ENCODE measurements at places on chromosomes 6 and 20. TPM values are rescaled to one million over a fixed set of nuclear protein-coding genes. Genes with fewer than 3 reads are reported as not detected.

- no peaks in the 10 kb centered on the region for H3K27me3 ChIP-seq
- H3K4me1 ChIP-seq = no peaks in the 10 kb centered on the region
- DNase-seq = no peak
- no peaks in the 10 kb centered on the region for H3K36me3 ChIP-seq
- no peak overlapping the region for H3K27ac ChIP-seq
Observed at GRCh38 chr20:14951105-14951504, 613.7 kb upstream of the FLRT3 start.

DNA sequence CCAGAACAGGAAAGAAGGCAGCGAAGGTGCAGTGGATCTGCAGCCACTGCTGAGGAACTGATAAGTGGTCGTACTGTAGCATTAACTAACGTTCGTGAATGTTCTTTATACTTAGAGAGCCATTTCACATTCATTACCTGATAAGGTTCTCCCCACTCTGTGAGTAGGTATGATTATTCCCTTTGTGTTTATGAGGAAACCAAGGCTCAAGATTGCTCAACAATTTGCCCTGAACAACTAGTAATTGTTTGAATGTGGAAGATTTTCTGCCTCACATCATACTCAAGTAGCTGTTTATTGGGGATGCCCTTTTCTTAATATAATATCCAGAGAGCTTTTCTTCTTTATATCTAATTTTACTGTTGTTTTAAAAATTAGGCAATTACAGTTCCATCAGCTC lies 24.9 kb upstream of the ELOVL5 start:
- H3K4me1 ChIP-seq = no peaks in the 10 kb centered on the region
- DNase-seq = no peak
- H3K27me3 ChIP-seq = no peaks in the 10 kb centered on the region
- no peak overlapping the region for H3K27ac ChIP-seq

GRCh38 chr6:344816-345340 lies 46.7 kb upstream of the IRF4 start:
- DNase-seq = no peak
- no peak overlapping the region for H3K4me3 ChIP-seq
- no peaks in the 10 kb centered on the region for H3K27me3 ChIP-seq
- peaks cover 25% of the 10 kb centered on the region for H3K36me3 ChIP-seq
- peaks cover 29% of the 10 kb centered on the region for H3K4me1 ChIP-seq
- no peak overlapping the region for H3K27ac ChIP-seq

DNA sequence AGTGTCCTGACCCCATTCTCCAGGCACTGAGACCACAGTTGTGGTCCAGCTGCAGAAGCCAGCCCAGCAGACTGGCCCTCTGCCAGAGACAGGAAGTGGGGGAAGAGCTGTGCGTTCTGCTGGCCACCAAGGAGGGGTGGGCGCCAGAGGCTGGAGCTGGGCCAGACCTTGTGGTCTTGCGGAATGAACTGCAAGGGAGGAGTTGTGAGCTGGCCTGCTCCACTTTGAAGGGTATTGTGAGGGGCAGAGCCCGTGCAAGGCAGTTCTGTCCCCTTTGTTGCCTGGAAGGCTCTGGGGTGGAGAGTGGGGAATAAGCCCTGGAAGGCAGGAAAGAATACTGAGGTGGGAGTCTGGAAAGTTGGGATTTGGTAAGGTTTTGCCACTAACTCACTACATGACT lies 3.6 kb upstream of the MDFI start:
- no peaks in the 10 kb centered on the region for H3K36me3 ChIP-seq
- H3K27ac ChIP-seq = no peak overlapping the region
- no peak overlapping the region for H3K4me3 ChIP-seq
- no peak for DNase-seq

DNA sequence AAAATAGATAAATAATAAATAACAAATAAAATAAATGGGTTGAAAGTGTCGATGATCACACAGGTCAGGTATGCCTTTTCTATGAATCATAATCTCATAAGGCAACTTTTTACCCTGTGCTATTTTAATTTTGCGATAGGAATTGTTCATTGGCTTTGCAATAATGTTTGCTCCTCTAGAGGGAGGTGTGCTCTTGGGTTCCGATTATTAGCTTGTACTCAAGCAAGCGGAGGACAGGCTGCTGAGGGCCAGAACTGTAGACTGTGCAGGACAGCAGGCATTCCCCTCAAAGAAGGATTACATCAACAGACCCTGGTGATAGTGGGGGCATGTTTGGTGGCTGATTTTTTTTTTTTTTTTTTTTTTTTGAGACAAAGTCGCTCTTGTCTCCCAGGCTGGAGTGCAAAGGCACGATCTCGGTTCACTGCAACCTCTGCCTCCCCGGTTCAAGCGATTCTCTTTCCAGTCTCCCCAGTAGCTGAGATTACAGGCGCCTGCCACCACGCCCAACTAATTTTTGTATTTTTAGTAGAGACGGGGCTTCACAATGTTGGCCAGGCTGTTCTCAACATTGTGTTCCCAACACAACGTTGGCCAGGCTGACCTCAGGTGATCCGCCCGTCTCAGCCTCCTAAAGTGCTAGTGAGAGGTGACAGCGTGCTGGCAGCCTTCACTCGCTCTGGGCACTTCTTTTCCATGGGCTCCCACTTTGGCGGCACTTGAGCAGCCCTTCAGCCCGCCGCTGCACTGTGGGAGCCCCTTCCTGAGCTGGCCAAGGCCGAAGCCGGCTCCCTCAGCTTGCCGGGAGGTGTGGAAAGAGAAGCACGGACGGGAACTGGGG lies 35.6 kb downstream of the RIOK1 start:
- H3K27me3 ChIP-seq = no peaks in the 10 kb centered on the region
- no peaks in the 10 kb centered on the region for H3K4me1 ChIP-seq
- H3K4me3 ChIP-seq = no peak overlapping the region
- H3K36me3 ChIP-seq = no peaks in the 10 kb centered on the region
- H3K27ac ChIP-seq = no peak overlapping the region

DNA sequence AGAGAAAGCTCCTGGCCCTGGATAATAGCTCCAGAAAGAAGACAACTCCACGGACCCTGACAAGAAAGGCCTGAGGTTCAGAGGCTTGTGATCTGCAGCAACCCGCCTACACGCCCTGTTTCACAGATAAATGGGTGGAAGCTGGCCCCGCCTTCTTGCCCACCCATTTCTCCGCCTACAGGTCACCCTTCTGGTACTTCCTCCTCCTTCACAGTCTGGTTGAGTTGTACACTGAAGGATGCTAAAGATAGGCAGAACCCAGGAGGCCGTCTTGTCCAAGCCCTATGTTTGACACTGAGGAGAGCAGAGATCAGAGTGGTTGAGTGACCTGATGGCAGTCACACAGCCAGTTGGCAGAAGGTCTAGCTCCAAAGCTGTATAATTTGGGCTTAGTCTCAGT lies 34.2 kb upstream of the MDGA1 start:
- H3K27ac ChIP-seq = no peak overlapping the region
- peak; percentile 15 for DNase-seq
- peaks cover 4% of the 10 kb centered on the region for H3K27me3 ChIP-seq
- H3K36me3 ChIP-seq = no peaks in the 10 kb centered on the region
- no peak overlapping the region for H3K4me3 ChIP-seq
- peaks cover 4% of the 10 kb centered on the region for H3K4me1 ChIP-seq

GRCh38 chr6:157535340-157536222 lies 154.6 kb downstream of the ZDHHC14 start:
- H3K36me3 ChIP-seq = no peaks in the 10 kb centered on the region
- H3K4me1 ChIP-seq = peaks cover 27% of the 10 kb centered on the region
- H3K4me3 ChIP-seq = no peak overlapping the region
- H3K27me3 ChIP-seq = no peaks in the 10 kb centered on the region
- peak overlapping the region; percentile 77 for H3K27ac ChIP-seq

DNA sequence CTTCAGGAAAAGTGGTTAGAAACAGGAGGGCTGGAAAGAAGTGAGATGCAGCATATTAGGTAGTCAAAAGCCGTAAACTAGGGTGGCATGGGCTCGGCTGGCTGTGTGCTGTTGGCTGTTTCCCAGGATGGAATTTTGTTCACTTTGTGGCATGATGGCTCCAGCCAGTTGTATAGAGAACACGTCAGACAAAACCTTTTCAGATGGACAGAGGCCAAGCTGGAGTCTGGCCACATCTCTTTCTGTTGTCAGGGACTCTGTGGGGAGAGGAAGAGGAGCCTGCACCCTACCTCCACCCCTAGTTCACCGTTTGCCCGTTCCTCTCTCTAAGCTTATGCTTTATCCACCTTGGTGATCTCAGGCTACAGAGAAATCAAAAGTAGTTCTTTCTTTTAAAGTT lies 22.0 kb downstream of the C6orf89 start:
- DNase-seq = no peak
- peaks cover 3% of the 10 kb centered on the region for H3K36me3 ChIP-seq
- H3K4me3 ChIP-seq = no peak overlapping the region
- H3K27ac ChIP-seq = no peak overlapping the region
- peaks cover 17% of the 10 kb centered on the region for H3K4me1 ChIP-seq
- no peaks in the 10 kb centered on the region for H3K27me3 ChIP-seq

GRCh38 chr6:71134929-71135642 lies 153.5 kb upstream of the OGFRL1 start:
- H3K36me3 ChIP-seq = no peaks in the 10 kb centered on the region
- no peak overlapping the region for H3K4me3 ChIP-seq
- peaks cover 14% of the 10 kb centered on the region for H3K27me3 ChIP-seq

DNA sequence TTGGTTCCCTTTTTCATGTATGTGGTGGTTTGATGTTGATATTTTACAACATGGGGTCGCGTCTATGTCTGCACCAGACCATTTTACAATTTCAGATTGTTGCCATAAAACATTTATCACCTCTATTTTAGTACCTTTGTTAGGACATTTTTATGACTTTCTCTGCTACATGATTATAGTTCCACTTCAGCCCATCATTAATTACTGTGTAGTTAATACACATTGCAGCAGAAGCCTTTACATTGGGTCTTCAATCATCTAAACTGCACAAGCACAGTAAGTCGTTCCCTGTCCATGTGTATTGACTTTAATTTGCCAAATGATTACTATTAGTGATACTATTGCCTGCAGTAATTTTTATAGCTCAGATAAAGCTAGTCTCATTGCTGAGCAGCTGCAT lies 15.7 kb upstream of the TMEM217 start:
- H3K4me1 ChIP-seq = peaks cover 10% of the 10 kb centered on the region
- no peak overlapping the region for H3K4me3 ChIP-seq
- peaks cover 14% of the 10 kb centered on the region for H3K36me3 ChIP-seq
- no peak overlapping the region for H3K27ac ChIP-seq
- no peaks in the 10 kb centered on the region for H3K27me3 ChIP-seq

GRCh38 chr6:53433261-53433950 lies 84.7 kb upstream of the ELOVL5 start:
- H3K36me3 ChIP-seq = no peaks in the 10 kb centered on the region
- H3K4me3 ChIP-seq = no peak overlapping the region
- no peak for DNase-seq
- no peaks in the 10 kb centered on the region for H3K27me3 ChIP-seq

DNA sequence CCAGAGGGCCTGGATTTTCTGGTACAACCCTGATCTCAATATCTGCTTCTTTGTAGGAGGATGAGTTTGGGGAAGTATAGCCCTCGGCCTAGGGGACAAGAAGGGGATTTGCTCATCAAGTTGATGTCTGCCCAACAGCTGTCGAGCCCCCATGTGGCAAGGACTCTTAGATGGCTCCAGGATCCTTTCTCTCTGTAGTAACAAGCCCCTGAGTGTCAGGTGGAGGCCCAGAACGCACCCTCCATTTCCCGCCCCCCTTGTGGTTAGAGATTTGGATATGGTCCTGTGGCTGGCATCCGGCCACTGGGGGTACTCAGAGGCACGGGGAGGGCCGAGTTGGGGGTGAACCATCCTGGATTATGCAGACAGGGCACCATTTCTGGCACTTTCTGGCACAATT lies 50.1 kb downstream of the CTCFL start:
- peaks cover 11% of the 10 kb centered on the region for H3K4me1 ChIP-seq
- DNase-seq = no peak
- no peak overlapping the region for H3K27ac ChIP-seq
- H3K4me3 ChIP-seq = no peak overlapping the region
- H3K27me3 ChIP-seq = peaks cover 17% of the 10 kb centered on the region

GRCh38 chr20:40980828-40981310 lies 47.8 kb upstream of the TOP1 start:
- no peak overlapping the region for H3K27ac ChIP-seq
- H3K4me1 ChIP-seq = no peaks in the 10 kb centered on the region
- no peaks in the 10 kb centered on the region for H3K36me3 ChIP-seq
- no peak overlapping the region for H3K4me3 ChIP-seq
- H3K27me3 ChIP-seq = peaks cover 13% of the 10 kb centered on the region

DNA sequence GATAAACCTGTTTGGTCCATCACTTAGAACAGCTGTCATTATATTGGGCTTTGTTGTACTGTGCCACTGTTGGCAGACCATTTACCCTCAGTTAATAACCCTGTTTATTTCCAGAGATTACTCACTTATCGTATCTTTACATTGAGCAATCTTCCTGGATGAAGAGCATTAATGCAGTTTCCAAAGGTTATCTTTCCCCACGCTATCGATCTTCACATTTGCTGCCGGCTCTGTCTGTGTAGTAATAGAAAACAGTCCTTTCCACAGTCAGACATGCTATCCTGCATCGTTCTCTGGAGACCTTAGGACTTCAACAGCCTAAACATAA lies 27.4 kb downstream of the GHRH start:
- DNase-seq = no peak
- H3K27ac ChIP-seq = no peak overlapping the region
- H3K4me1 ChIP-seq = no peaks in the 10 kb centered on the region
- H3K4me3 ChIP-seq = no peak overlapping the region
- H3K36me3 ChIP-seq = peaks cover 97% of the 10 kb centered on the region

DNA sequence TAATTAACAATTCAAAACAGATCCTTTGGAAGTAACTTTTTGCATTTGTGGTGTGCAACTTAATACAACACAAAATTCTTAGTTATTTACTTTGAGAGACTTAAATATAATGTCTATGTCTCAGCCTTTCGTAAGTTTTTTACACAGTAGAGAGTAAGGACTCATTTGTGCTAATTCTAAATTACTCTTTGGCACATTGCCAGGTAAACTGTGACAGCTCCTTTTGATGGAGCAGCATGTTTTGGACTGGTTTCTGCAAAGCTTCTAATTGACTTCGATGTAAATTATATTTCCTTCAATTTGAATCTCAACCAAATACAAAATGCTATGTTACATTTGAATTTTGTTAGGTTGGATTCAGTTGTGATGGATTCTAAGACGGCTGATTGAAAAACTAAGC lies 450.7 kb upstream of the OPRM1 start:
- no peak for DNase-seq
- H3K4me3 ChIP-seq = no peak overlapping the region
- H3K27ac ChIP-seq = no peak overlapping the region

GRCh38 chr20:63318391-63319163 lies 25.6 kb downstream of the COL20A1 start:
- H3K27ac ChIP-seq = no peak overlapping the region
- H3K36me3 ChIP-seq = no peaks in the 10 kb centered on the region
- no peak overlapping the region for H3K4me3 ChIP-seq
- DNase-seq = no peak

- H3K4me1 ChIP-seq = no peaks in the 10 kb centered on the region
- no peaks in the 10 kb centered on the region for H3K36me3 ChIP-seq
- no peak for DNase-seq
Observed at GRCh38 chr20:50663095-50663821, 28.1 kb downstream of the RIPOR3 start.

The PRDM1 gene
- total RNA-seq = 30.6 TPM

The GMPR gene
- total RNA-seq = 1.4 TPM

The TUBB1 gene
- 0.56 TPM for total RNA-seq

The UBE2C gene
- 0.91 TPM for total RNA-seq

The CCDC170 gene
- not detected for total RNA-seq

The ADTRP gene
- total RNA-seq = 38.4 TPM

The FAM217A gene
- total RNA-seq = not detected

The WFDC12 gene
- not detected for total RNA-seq

The PLEKHG1 gene
- total RNA-seq = 2.5 TPM

The GSTA3 gene
- total RNA-seq = not detected

The ANKRD6 gene
- 4.2 TPM for total RNA-seq

The MYLK2 gene
- not detected for total RNA-seq

The OR2B6 gene
- total RNA-seq = not detected

The EPPIN gene
- not detected for total RNA-seq

The CFAP206 gene
- not detected for total RNA-seq
